Caki2 (cell line): ENCODE measurements at places on chromosomes 12 and 14. TPM values are rescaled to one million over a fixed set of nuclear protein-coding genes. Genes with fewer than 3 reads are reported as not detected.
A peak's percentile ranks its signal among the peaks of the same experiment; 100 is the strongest.

GRCh38 chr12:116687888-116688287, 50.0 kb downstream of the SPRING1 start:
- peak; percentile 26 for DNase-seq

- no peak for DNase-seq
Measured at GRCh38 chr14:76065519-76065918, 80.0 kb downstream of the IFT43 start.

DNA sequence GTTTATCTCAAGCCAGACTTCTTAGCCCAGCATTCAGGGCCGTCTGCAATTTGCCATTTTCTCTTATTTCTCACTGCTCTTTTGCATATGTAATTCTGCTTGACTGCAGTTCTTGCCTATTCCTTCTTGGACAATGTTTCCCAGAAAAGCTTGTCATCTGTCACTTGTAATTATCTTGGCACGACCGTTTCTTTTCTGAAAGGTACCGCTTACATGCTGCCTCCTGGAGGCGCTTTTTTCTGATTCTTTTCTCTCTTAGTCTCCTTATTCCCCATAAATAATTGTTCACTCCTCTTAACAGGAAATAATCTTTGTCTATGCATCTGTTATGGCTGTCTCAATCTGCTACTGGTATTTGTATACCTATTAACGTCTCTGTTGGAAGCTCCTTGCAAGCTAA, 1.2 kb upstream of the ALDH1L2 start:
- DNase-seq, result no peak

DNA sequence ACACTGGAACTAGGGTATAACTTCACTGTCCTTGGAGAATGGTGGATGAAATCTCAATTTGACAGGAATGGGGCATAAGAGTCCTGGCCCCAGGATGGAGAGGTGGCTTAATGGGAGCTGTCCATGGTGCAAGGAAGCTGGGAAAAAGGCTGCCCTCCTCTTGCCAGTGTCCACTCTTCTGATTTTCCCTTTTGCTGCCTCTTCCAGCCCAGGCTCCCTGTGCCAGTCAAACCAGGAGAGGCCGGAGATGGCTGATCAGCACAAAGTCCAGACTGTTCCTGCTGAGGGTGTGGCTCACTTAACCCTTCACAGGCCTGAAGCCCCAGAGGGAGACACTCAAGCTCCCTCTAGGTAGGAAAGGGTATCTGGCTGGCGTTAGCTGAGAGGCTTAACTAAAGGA, at the start of gene MYO1A:
TSS of gene MYO1A (minus strand) at position 240 of the 400 bp plus-strand sequence. CDS start 1,806 bp downstream, outside the sequence.
- DNase-seq, result peak; percentile 27

The UNC119B gene
- 41.8 and 46.2 TPM in 2 replicates for total RNA-seq

The RPL10L gene
- total RNA-seq, result not detected in 2 replicates

DNA sequence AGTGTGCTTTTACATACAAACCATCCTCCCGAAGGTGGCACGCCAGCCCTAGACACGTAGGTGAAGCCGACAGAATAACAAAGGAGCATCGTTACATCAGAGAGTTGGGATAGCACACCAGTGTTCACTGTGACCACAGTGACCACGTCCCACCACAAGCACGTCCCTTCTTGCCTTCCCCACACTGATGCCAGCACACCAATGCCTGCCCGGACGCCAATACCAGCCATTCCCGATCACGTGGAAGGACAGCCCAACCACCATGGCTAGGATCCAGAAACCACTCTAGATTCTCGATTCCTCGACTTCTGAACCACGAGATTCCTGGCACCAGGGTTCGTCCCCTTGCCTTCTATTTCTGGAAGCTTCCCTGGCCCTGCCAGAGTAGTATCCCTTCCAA, 48.0 kb upstream of the GPR68 start:
- no peak for DNase-seq

- peak; percentile 24 for DNase-seq
Measured at GRCh38 chr14:47302121-47302520, 373.3 kb downstream of the MDGA2 start.

GRCh38 chr12:79019672-79020071, 155.1 kb downstream of the SYT1 start:
- no peak for DNase-seq

The RTN1 gene
- not detected in 2 replicates for total RNA-seq

The L2HGDH gene
- total RNA-seq, result 4.5 and 8.9 TPM in 2 replicates

The SPIC gene
- total RNA-seq, result not detected in 2 replicates

DNA sequence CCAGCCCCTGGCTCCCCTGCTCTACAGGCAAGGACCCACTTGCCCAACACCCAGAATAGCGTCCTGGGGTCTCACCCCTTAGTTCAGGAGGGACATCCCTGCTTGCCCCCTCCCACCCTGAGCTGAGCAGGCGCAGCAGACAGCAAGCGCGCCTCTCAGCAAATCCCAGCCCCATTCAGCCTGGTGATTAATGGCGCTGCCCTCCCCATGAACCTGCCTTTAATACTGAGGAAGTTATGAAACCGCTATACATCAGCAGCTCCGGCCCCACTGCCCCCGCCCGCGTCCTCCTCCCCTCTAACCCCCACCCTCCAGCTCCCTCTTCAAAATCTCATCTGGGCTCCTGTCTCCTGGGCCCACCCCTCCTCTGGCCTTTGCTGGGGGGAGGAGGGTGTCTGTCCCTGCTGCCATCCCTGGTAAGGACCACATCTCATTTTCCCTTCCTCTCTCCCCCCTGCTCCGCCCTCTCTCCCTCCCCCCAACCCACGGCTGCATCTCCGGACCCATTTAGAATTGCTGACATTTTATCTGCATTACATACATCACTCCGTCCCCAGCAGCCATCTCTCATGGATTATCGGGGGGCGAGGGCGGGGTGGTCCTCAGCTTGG, 7.1 kb upstream of the SMUG1 start:
- no peak for DNase-seq

GRCh38 chr12:90226211-90226610, 517.6 kb upstream of the ATP2B1 start:
- no peak for DNase-seq

- no peak for DNase-seq
Measured at GRCh38 chr12:6959805-6960592, 8.8 kb downstream of the PTPN6 start.

- DNase-seq, result peak; percentile 67
Measured at GRCh38 chr14:101707068-101707842, 54.3 kb upstream of the PPP2R5C start.

GRCh38 chr12:24444634-24445033, 495.2 kb upstream of the SOX5 start:
- DNase-seq, result no peak

- DNase-seq, result no peak
Measured at GRCh38 chr12:53975064-53975471, 314 bp upstream of the HOTAIR start.

DNA sequence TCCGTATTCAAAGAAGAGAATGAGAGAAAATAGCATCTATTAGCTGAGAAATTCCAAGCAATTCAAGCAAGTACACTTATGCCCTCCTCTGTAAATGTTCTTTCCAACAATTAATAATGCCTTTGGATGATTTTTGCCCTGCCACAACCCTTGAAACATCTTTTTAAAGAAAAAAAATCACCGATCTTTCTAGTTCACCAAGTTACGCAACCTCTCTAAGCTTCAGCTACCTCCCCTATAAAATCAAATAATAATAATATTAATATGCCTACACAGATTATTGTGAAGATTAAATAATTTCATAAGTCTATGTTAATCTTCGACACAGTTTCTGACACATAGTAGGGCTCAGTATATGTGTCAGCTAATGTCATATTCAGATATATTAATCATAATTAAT, 19.1 kb downstream of the DEPDC4 start:
- DNase-seq, result no peak

DNA sequence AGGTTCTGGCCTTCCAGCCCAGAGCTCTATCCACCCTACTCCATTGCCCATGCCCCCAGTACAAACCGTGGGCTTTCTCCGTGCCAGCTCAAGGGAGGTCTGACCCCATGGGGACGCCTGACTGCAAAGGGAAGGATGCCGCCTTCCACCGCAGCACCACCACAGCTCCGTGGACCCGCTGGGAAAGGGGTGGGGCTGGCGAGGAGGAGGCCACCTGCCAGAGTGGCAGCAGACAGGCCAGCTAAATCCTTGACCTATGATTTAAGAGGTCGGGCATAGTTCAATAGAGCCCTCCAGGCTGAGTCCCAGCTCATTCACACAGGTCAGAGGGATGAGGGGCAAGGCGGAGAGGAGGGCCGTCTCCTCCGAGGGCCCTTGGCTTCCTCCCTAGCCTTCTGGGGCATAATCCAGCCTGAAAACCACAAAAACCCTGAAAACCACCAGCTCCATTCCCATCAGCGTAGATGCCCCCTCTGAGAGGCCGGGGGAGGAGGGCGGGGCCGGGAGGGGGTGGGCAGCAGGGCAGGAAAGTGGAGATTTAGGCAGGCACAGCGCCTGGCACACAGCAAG, 14.9 kb upstream of the FIGNL2 start:
- DNase-seq, result no peak

GRCh38 chr12:106645465-106646330, 62.9 kb downstream of the RFX4 start:
- no peak for DNase-seq

DNA sequence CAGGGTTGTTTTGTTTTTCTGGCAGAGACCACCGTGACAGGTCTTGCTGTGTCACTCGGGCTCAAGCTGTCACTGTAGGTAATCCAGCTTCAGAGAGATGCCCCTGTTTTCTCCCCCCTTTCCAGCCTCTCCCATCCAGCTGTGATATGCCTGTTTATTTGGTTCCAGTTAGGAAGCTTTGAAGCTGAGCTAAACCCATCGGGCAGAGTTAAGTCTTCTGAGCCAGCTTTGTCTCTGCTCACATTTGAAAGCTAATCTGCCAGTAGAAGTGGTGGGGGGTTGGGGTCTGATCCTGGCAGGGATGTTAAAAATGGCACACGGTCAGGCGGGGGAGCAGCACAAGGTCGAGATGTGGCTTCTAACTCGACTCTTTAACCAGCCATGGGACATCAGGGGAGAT, 130.0 kb downstream of the TSPAN9 start:
- DNase-seq, result no peak

DNA sequence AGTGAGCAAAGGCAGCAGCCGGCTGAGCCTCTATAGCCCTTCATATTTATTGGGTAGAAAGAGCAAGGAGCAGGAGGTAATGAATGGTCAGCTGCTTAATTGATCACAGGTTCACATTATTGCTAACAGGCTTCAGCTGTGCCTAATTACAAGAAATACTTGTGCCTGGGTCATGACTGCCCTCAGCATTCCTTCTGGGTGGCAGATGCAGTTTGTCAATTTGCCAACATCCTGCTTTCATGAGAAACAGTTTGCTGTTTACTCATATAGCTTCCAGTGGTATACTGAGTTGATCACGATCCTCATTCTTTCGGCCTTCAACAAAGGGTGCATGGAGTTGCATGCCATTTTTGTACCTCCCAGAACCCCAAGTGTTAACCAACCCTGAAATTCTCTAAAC, 81.0 kb upstream of the PLEKHG7 start:
- DNase-seq, result no peak

GRCh38 chr14:80434574-80435321, 223.4 kb upstream of the DIO2 start:
- peak; percentile 30 for DNase-seq

The HOXC12 gene
- total RNA-seq, result not detected in 2 replicates

The HOXC10 gene
- 6.5 and 38.1 TPM in 2 replicates for total RNA-seq

DNA sequence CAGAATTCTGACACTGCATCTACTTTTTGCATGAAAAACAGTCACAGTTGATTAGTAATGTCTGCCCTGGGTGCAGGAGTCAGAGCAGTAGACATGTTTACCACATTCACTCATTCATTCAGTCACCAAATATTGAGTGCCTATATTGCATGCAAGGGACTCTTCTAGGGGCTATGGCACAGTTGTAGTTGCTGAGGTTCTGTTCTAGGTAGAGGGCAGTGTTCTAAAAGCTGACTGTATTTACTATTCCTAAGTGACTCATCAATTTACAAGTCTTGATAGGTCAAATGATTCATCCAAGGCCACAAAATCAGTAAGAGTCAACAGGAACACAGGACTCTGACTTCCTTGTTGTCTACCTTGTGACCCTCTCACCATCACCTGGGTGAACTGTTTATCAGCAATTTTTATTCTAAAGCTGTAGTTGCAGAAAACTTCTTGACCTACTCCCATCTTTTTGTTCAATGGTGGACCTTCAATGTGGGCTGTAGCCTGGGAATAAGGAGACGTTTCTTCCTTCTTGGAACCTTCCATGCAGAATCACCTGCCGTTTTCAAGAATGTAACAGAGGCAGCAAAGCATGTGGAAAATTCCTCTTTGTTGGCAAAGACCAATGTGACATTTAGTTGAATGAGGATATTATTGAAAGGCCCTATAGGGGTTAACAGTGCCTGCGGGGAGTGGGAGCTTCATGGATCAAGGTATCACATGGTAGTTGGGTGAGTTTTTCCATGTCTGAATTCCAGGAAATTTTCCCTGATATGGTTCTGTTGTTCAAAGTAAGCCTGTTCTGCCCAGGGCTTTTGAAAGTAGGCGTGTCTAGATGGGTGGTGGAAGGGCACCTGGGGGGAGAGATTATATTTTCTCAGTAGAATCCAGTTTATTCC, 223.2 kb downstream of the KTN1 start:
- DNase-seq, result peak; percentile 78

The RFX4 gene
- not detected in 2 replicates for total RNA-seq

The RFLNA gene
- total RNA-seq, result 0.07 TPM in 1 of 2 replicates, not detected in the other

DNA sequence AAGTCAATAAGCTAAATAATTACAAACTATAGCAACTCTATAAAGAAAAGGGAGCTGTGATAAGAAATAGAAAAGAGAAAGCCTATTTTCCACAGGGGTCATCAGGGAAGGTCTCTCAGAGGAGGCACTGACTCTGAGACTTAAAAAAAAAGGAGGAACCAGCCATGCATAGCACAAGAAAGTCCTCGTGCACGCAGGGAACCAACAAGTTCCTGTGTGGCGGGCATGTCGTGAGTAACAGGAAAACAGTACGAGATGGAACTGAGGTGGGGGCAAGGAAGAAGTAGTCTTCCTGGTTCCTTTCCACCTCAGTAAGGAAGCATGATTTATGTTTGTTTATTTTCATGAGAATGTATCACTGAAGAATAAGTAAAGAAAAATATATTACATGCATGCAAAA, 367.0 kb upstream of the TMEM132C start:
- DNase-seq, result no peak

The PTCSC3 gene
- total RNA-seq, result not detected in 2 replicates

- DNase-seq, result peak; percentile 67
Measured at GRCh38 chr14:50122291-50122690, 5.9 kb upstream of the VCPKMT start.

DNA sequence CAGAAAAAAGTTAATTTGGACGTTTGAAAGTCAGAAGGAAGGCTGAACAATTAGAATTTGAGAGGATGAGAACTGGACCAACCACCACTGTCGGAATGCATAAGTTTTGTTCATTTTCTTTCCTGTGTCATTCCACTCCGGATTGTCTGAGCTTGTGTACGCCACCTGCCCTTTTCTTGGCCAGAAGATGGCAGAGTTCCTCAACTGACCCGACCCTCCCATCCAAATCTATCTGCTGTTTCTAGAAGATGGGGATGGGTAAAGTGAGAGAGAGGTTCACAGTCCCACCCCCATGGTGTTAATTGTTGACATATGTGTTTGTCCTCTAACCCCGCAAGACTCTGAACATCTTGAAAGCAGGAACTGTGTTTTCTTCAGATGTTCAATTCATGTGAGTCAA, 388.0 kb downstream of the VRK1 start:
- no peak for DNase-seq

GRCh38 chr12:42475106-42475505, 114.4 kb downstream of the PRICKLE1 start:
- peak; percentile 49 for DNase-seq

GRCh38 chr14:51139121-51139681, 44.3 kb upstream of the TRIM9 start:
- peak; percentile 71 for DNase-seq

GRCh38 chr12:106128585-106129328, 10.0 kb downstream of the NUAK1 start:
- DNase-seq, result no peak

The WIF1 gene
- total RNA-seq, result not detected in 2 replicates

- DNase-seq, result no peak
Measured at GRCh38 chr12:79949098-79949497, 14.2 kb upstream of the PPP1R12A start.
